ENCODE measurements at places on chromosomes 3 and 15. TPM values are rescaled to one million over a fixed set of nuclear protein-coding genes. Genes with fewer than 3 reads are reported as not detected.

Gene BNC1
- total RNA-seq = not detected

Gene RBP2
- total RNA-seq = not detected

Gene TGM5
- total RNA-seq = not detected

Gene C15orf62
- total RNA-seq = 0.43 TPM

Gene IL5RA
- 0.74 TPM for total RNA-seq

Gene PLSCR5
- not detected for total RNA-seq

Gene IGDCC3
- not detected for total RNA-seq

Gene ARPIN
- total RNA-seq = not detected
